NCI-H226 (cell line): ENCODE measurements at places on chromosomes 2 and 18.

DNA sequence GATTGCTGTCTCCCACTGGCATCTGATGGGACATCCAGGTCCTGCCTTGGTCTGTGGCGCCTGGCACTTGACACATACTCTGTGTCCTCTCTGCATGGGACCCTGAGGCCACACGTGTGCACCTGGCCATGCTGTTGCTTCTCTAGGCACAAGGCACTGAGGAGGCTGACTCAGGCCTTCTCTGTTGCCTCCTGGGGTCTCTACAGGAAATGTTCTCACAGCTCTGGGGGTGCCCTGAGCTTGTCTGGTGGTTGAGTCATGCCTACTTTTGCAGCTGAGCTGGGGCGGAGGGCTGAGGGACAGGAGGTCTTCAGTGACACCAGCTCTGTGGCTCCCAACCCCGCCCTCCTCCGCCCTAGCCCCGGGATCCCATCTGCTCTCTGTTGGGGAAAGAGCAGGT, 207.0 kb upstream of the HS6ST1 start:
- DNase-seq: no peak

DNA sequence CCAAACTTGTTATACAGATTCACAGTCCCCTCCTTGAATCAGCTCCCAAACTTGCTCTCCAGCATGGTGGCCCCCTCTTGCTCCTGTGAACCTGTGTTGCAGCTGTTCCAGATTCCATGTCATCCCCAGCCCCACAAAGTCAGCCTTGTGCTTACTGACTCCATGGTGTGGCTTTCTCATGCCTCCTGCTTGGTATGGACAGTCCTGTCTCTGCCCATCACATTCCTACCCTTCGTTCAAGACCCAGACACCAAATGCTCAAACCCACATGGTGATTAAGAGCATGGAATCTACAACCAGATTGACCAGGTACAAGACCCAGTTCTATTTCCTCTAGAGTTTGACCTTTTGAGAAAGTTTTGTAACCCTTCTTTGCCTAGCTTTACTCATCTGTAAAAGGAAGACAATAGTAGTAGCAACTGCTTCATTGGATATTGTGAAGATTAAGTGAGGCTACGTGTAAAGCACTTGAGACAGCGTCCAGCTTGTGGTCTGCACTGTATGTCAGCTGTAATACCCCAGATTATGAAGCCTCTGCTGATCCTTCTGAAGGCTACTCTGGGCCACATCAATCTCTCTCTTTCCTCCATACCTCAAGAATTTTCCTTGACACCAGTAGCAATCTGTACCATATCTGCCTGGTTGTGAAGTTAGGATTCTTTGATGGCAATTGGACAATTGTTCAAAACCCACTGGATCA, 146.4 kb upstream of the HAAO start:
- DNase-seq: no peak

GRCh38 chr2:38073211-38074057, 2.5 kb downstream of the CYP1B1 start:
- DNase-seq: no peak

DNA sequence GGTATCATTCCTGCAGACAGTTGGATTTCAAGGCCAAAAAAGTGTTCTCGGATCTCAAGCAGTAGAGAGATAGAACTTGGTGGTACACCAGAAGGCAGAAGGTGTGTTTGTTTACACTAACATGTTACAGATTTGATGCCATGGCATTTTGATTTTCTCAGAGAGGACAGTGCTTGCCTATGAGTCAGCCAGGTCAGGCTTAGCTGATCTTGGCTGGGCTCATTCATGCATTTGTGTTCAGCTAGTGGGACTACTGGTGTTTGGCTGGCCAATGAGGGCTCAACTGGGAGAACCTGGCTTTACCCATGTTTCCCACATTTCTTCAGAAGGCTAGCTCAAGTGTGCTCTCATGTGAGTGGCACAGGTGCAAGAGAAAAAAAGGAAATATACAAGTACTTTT, 162.0 kb downstream of the C1D start:
- DNase-seq: no peak

- no peak for DNase-seq
These were observed 211.3 kb downstream of the GPD2 start for GRCh38 chr2:156647377-156648010.

DNA sequence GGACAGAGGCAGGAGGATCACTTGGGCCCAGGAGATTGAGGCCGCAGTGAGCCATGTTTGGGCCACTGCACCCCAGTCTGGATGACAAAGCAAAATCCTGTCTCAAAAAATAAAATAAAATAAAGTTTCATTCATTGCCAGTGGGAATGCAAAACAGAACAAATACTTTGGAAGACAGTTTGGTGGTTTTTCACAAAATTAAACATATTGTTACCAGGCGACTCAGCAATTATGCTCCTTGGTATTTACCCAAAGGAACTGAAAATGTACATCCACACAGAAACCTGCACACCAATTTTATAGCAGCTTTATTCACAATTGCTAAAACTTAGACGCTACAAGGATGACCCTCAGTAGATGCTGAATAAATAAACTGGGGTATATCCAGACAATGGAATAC, 35.8 kb downstream of the FOSL2 start:
- DNase-seq: no peak

DNA sequence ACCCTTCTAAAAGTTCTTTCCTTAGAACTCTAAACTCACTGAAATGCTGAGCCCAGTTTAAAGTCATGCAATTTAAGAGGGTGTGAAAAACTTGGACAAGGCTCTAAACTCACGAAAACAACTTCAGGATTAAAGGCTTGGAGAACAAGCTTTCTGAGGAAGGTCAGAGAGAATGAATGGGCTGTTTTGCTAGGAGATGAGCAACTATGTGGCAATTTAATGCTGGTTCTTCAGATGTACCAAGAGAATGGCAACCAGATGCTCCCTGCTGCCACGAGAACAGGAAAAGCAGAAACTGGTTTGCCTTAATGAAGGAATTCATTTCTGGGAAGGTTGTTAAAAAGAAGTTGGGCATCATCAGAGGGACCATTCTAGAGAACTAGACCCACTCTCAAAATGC, 77.8 kb upstream of the PMAIP1 start:
- DNase-seq: no peak

GRCh38 chr2:98341241-98341640, 5.0 kb upstream of the CNGA3 start:
- no peak for DNase-seq

- DNase-seq: no peak
These were observed 148.6 kb downstream of the WDR7 start for GRCh38 chr18:56799756-56800155.

GRCh38 chr2:37720533-37721200, 49.2 kb upstream of the CDC42EP3 start:
- DNase-seq: no peak

GRCh38 chr18:36096955-36097354, 29.6 kb upstream of the RPRD1A start:
- no peak for DNase-seq

DNA sequence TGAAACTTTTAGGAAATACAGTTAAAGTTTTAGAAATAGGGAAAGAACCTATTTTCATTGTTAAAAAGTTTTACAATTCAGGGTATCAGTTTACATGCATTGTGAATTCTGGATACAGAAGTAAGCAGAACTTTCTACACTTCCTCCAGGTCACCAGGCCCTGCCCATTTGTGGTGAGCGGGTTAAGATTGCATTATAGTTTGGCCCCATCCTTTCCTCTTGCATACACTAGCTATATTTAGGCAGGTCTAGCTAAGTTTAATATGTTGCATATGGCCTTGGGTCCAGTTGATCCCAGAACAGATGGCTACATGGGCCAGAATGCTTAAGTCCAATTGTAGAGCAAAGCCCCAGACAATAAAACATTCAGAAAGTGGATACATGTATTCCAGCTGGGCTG, 4.8 kb downstream of the VWA3B start:
- DNase-seq: no peak

DNA sequence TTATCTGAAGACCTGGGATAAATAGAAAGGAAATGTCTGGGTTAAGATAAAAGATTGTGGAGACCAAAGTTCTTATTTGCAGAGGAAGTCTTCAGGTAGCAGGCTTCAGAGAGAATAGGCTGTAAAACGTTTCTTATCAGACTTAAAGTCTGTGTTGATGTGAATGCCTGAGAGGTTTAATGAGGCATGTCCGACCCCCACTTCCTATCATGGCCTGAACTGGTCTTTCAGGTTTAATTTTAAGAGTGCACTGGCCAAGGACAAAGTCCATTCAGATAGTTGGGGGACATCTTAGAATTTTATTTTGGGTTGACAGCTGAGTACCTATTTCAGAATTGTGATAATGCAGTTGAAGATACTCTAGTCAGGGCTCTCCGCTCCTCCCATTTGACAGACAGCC, 92.1 kb downstream of the ATL2 start:
- DNase-seq: no peak

GRCh38 chr2:216339456-216340279, 32.6 kb downstream of the MARCHF4 start:
- DNase-seq: peak; percentile 65

GRCh38 chr18:75066021-75066880, 142.7 kb downstream of the PTGR3 start:
- no peak for DNase-seq

DNA sequence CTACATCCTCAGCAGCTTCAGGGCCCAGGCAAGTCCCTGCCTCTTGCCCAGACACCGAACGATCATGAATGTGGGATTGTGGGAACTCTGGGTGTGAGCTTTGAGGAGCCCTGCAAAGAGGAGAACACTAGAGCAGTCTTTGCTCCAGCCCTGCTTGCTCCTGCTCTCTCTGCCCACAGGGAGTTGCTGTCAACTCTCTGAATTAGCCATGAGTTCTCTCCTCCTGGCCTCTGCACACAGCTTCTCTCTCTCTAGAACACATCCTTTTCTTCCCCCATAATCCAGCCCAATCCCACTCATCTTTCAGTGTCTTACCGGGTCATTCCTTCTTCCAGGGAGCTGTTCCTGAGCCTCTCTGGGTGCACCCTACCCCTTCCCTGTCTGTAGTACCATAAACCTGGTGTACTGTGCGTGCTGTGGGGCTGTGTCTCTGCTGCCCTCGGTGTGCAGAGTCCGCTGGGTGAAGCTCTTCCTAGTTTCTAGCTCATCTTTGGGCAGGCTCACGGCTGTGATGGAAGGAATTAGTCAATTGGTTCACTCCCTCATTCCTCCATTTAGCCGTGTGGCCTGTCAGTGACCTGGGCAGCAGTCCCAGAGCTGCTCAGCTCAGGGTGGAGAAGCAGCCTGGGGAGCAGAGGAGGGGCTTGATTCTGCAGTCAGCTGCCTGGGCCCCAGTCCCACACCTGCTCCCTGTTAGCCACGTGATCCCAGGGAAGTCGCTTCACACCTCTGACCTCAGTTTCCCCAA, 132.9 kb upstream of the HDAC4 start:
- no peak for DNase-seq

DNA sequence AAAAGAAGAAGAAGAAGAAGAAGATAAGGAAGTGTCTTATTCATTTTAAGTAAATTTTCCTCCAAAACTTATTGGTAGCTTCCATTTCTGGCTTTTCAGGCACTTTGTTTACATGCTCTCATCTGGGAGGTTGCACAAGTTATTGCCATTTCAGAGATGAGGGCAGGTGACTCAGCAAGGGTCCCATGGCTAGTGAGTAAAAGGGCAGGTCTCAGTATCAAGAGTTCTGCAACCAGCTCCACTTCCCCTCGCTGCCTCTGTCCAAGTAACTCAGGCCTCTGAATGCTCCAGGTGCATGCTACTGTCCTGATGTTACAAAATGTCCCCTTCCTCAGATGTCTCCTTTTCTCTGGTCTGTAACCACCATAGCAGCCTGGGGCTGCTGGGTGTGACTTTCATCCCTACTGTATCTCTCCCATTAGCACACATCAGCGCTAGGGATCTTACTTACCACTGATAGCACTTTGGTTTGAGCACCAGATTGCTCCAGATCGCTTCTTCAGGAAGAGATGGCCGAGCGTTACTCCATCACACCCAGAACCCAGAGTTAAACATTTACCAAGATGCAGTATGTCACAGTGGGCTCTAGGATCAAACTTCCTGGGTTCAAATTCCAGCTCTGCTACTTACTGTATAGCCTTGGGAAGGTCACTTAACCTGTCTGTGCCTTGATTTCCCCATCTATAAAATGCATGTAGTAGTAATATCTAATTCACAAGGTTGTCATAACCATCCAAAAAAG, 57.4 kb upstream of the LAPTM4A start:
- DNase-seq: no peak

DNA sequence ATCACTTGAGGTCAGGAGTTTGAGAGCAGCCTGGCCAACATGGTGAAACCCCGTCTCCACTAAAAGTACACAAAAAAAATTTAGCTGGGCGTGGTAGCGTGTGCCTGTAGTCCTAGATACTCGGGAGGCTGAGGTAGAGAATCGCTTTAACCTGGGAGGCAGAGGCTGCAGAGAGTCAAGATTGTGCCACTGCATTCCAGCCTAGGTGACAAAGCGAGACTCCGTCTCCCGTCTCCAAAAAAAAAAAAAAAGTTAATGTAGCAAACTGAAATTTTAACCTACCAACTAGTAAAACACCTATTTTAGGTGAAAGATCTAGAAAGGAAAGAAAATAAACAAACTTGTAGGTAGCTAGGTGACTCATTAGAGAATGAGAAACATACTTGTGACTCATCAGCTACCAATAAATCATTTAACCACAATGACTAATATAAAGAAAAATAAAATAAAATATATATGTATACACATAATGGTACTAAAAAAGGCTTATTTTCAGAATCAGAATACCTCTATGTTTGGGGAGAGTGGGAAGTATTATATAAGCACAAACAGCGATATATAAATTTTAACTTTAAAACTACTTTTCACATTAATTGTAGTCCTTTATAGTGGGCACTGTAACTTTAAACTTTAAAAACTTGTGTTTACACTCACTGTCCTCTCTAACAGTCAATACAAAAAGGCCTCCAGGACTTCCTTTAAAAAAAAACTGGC, 36.6 kb downstream of the DARS1 start:
- peak; percentile 67 for DNase-seq

DNA sequence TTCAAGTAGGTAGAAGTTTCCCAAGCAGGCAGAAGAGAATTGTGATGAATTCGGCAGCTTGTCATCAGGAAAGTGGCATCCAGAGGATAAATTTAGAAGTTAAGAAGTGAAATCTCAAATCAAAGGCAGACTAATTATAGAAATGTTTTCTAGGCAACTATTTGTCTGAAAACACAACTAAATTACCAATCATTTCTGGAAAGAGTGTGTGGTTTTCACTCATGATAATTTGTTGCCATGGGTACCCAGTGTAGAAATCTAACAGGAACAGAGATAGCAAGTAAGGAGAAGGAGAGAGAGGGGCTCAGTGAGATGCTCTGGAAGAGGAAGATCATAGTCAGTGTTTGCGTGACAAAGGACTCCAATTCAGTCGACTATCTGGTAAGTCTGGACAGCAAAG, 208.1 kb downstream of the NCKAP5 start:
- no peak for DNase-seq

- DNase-seq: peak; percentile 83
These were observed 204.8 kb downstream of the SLC39A10 start for GRCh38 chr2:195861821-195862220.
